Jurkat, Clone E6-1 (cell line): ENCODE measurements at places on chromosomes 12 and 14.

GRCh38 chr14:53855127-53855526, 101.5 kb downstream of the BMP4 start:
- no peak for DNase-seq

DNA sequence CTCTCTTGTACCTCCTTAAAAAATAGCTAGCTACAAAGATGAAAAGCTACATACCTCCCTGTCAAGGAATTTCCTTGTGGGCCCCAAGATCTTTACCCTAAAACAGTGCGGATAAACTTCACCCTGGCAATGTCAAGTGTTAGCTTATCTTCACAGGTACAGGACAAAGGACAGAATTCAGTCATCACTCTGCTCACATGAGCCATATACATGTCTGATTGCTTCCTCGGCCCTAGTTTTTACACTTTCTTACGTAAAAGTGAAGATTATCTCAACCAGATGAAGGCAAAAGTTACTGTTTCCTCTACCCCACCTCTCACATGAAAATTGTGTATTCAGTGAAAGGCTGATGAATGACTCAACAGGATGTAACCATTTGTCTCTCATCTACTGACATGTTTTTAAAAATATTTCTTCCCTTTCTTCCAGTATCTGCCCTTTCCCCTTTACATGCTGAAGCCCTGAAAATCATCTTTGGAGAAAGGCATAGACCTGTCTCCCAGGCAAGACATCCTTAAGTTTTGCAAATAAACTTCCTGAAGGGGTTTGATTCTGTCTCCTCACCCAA, 890.1 kb downstream of the GALC start:
- DNase-seq, result no peak

- DNase-seq, result no peak
These were observed 70.0 kb upstream of the DICER1 start for GRCh38 chr14:95227279-95227860.

- no peak for DNase-seq
These were observed 59.4 kb upstream of the TUNAR start for GRCh38 chr14:95817271-95817670.

DNA sequence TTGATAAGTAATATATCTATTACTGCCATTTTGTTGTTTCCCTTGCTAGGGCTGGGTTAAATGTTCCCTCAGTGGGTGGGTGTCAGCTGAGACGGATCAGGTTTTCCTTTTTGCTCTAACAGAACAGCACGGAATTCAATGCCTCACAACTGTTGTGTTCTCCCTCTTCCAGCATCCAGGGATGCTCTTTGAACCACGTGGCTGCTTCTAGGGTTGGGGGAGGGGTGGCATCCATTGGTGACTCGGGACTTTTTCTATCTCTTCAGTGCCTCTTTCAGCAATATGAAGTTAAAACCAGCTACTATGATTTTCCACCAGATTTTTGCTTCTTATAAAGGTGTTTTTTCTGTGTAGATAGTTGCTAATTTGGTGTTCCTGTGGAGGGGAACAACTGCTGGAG, 884.9 kb upstream of the FOXG1 start:
- DNase-seq, result no peak

GRCh38 chr14:87430810-87431209, 562.2 kb downstream of the GALC start:
- DNase-seq, result no peak

- no peak for DNase-seq
These were observed 151.9 kb downstream of the GXYLT1 start for GRCh38 chr12:41992692-41993215.

GRCh38 chr12:116182359-116183063, 95.0 kb downstream of the MED13L start:
- no peak for DNase-seq

DNA sequence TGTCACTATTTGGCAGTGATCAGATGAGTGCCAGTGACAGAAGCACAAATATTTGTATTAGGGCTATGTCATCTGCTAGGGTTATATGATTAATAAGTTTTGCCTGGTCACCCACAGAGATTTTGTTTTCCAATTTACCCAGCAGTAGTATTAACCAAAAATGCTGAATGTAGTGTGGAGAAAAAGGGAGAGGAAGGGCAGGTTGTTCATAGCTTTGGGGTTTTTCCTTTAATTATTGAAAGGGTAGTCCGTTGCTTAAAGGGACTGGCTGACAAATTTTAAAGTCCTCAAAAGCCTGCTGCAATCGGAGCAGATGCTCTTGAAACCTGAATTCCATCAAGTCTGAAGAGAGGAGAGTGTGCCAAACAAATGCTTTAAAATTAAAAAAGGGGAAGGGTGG, 237.9 kb upstream of the CCDC196 start:
- DNase-seq, result no peak

DNA sequence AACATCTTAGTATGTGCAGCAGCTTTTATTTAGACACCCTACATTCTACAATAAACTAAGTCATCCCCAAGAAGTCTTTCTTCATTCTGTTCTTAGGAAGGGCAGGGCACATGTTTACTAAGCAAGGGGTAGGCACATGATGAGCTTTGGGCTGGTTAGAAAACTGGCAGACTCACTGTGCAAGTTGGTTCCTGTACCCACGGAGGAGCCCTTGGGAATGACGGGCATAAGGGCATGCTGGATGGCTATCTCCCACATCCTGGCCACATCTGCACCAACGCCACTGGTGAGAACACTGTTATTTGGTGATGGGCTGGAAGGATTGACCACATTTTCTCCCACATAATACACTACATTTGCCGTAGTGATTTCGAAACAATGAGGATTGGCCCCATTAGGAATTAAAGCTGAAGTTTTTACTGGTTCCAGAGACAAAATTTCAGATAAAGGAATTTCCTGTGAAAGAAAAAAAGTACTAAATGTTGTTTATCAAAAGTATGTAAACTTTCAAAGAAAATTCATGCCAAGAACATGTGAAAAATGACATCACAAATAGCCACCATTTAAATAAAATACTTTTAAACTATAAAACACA, 297.0 kb downstream of the PRKD1 start:
- no peak for DNase-seq

DNA sequence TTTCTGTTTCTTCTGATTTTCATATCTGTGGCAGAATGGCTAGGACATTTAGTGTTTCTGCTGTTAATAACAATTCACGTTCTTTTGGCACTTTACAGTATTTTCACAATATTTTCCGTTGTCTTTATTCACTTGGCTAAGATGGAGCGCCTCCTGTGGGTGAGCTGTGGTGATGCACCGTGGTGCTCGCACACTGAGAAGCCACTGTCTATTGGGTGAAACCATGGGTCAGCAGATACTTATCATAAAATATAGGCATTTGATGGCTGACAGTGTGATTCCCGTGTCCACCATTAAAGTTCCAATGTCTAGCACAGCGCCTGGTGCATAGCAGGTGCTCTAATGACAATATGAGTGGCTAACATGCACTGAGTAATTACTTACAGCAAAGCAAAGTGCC, 141.8 kb downstream of the VRK1 start:
- DNase-seq, result no peak

DNA sequence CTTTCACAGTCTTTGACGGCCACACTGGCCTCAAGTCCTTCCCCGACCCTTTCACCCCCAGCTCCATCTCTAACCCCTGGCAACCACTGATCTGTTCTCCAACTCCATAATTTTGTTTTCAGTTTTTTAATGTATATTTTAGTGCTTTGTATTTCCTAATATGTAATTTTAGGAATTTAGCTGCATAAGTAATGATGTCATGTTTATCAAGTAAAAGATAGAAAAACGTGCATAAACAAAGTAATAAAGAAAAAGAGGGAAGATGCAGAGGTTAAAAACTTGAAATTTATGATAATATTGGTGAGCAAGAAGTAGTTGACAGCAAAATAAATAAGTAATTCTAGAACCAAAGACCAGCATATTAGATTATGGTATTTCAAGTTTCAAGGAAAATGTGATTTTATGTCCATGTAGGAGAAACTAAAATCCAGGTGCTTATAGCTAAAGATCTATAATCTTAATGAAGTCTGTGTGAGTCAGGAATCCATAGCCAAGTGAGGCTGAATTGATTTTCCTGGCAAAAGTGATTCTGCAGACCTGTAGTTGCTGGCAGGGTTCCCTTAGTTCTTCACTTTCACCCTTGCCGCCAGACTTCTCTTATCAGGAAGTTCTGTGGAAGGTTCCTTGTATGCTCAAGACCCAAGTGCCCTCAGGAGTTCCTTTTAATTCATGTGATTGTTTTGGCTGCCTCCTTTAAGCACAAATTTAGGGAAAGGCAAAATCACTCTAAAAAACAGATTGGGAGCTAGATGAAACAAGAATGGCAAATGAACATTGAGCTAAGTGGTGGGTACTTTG, 24.4 kb downstream of the FBXW8 start:
- DNase-seq, result no peak

DNA sequence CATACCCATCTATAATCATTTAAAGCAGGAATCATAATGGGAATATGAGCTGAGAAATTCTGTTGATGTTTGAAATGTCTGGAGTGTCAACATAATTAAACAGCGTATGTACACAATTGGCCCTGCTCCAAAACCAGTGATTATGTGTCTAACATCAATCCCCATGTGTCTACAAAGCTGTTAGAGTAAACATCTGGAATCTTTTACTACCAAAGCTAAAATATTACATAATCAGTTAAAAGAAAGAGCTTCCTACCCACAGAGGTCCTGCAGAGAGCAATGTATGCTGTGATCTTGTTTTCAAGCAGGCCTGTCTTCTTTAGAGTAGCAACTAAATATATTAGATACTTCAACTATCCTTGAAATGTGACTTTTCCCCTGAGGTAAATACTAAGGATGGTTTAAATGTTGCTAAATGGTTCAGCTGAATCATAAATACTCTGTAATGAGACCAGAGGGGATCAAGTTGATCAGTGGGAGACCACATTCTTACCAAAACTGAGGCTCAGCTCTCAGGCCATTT, 74.3 kb downstream of the RASSF8 start:
- no peak for DNase-seq

- no peak for DNase-seq
These were observed 115.9 kb downstream of the UNC79 start for GRCh38 chr14:93546642-93547041.

DNA sequence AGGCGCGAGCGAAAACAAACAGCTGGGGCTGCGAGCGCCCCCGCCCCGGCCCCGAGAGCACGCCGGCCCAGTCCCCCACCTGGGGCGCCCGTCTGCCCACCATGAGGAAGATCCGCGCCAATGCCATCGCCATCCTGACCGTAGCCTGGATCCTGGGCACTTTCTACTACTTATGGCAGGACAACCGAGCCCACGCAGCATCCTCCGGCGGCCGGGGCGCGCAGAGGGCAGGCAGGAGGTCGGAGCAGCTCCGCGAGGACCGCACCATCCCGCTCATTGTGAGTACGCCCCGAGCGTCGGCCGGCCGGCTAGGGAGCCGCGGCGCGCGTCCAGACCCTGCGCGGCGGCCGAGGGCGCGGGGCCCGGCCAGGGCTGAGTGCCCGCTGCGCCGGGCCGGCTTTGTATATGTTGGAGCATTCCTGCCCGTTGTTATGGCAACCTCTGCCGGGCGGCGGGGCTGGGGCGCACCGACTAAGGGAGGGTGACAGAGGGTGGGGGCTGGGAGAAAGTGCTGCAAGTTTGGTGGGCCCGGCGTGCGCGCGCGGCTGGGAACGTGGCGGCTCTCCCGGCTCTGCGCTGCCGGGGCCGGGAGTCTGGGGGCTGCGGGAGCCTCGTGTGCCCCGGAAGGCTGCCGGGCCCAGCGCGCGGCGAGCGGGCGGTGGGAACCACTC, 367 bp downstream of the GALNT16 start:
- DNase-seq, result no peak

DNA sequence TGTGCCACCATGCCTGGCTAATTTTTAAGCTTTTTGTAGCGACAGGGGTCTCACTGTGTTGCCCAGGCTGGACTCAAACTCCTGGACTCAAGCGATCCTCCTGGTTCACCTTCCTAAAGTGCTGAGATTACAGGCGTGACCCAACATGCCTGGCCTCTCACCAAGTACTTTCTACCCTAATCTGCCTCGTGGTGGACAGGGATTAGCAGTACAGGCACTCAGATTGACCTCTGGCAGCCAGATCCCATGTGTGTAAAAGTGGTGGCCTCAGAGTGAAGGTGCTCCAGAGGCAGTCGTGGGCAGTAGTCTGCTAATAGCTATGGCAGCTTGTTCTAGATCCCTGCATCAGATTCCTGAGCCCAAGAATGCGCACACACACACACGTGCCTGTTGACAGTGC, 30.9 kb downstream of the MTHFD1 start:
- DNase-seq, result no peak

DNA sequence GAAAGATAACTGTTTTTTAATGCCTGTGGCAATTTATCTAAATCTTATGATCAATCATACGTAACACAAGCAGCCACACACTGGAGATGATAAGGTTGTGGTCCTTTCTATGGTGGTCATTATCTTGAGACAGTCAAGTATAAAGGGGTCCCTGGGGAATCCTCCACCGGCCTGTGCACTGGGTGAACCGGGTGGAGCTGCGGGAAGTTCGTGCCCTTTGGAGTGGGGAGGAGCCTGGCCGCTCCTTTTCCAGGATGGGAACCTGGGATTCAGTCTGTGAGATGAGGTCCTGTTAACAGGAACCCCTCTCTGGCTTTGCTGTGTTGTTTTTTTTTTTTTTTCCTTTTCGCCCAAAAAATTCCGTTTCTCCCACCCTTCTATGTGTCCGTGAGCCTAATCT, 167.5 kb upstream of the RPL10L start:
- DNase-seq, result no peak

DNA sequence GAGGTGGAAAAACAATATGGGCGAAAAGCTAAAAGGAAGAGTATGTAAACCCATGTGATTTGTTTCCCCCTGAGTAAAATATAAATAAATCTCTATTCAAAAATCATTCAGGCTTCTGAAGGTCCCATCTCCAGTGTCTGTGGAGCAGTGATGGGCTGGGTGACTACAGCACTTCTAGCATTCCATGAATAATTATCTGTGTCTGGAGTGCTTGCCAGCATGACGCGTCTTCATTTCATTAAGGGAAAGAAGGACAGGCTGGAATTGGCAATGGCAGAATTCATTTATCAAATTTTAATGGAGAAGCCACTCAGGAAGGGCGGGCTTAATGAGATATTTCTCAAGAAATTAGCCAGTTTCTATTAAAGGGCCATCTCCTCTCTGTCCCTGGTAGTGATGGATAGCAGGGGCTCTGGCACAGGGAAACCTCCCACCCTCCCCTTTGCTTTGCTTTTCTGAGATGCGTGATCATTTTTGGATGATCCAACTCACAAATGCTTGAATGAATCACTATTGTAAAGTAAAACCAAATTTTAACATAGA, 916.3 kb upstream of the SEL1L start:
- no peak for DNase-seq

DNA sequence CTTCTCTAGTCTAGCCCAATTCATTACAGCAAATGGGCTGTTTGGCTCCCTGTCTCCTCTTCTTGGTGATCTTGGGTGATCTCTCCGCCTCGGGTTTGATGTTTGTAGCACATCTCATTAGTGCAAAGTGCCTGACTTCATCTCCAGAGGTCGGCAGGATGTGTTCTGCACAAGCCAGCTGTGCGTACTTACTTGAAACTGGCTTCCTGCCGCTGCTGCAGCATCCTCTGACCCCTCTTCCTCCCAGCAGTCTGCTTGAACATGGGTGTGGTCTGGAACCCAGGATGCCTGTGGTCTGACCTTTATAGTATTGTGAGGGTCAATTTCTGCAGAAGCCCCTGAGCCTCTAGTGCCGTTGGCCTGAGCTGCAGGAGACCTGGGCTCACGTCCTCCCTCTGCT, 99.2 kb downstream of the BEGAIN start:
- DNase-seq, result peak; percentile 23
